ENCODE measurements at places on chromosomes 13 and 19.

GRCh38 chr19:3783660-3784584, 2.3 kb downstream of the MATK start:
- peak; percentile 34 for DNase-seq

- DNase-seq: no peak
These were observed 93.2 kb upstream of the C1QTNF9B start for GRCh38 chr13:23990455-23990854.

- DNase-seq: no peak
These were observed 589.9 kb downstream of the PCDH9 start for GRCh38 chr13:66640231-66640630.

DNA sequence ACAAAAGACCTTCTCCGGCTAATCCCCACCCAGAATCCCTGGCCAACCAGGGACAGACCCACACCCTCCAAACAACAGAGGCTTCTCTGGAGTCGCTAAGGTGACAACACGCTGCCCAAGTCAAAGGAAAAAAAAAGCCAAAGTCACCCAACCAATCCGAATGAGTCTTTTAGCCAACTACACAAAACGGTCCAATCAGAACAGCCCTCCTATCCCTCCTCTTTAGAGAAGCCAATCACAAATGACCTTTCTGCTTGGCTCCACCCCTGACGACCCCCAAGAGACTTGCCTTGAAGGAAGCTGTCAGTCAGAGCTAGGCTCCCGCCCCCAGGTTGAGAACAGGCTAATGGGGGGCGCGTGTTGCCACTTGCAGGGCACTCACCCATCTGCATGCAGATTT, 6.6 kb upstream of the FBXW9 start:
- no peak for DNase-seq

GRCh38 chr19:17423429-17424208, 3.8 kb downstream of the MVB12A start:
- DNase-seq: no peak

- DNase-seq: no peak
These were observed 52.7 kb downstream of the TSC22D1 start for GRCh38 chr13:44523146-44524015.

DNA sequence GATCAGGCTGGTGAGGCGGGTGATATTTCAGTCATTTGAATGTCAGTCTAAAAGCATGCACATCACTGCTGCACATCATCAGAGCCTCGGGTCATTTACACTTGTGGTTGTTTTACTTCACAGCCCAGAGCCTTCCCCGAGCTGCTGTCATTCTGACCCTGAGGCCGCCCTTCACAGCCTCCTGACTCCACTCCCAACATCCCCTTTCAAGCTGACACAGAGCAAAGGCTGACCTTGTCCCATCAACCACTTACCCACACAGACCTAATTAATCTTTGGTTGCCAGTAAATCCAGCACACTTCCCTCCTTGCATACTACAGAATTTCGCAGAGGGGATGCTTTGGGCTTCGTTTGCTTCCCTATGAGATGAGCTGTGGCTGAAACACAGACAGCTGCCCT, 528.1 kb downstream of the DIAPH3 start:
- no peak for DNase-seq

GRCh38 chr13:110366733-110367132, 59.6 kb downstream of the COL4A2 start:
- DNase-seq: no peak

- DNase-seq: no peak
These were observed 31.9 kb downstream of the RFXAP start for GRCh38 chr13:36850790-36851438.

DNA sequence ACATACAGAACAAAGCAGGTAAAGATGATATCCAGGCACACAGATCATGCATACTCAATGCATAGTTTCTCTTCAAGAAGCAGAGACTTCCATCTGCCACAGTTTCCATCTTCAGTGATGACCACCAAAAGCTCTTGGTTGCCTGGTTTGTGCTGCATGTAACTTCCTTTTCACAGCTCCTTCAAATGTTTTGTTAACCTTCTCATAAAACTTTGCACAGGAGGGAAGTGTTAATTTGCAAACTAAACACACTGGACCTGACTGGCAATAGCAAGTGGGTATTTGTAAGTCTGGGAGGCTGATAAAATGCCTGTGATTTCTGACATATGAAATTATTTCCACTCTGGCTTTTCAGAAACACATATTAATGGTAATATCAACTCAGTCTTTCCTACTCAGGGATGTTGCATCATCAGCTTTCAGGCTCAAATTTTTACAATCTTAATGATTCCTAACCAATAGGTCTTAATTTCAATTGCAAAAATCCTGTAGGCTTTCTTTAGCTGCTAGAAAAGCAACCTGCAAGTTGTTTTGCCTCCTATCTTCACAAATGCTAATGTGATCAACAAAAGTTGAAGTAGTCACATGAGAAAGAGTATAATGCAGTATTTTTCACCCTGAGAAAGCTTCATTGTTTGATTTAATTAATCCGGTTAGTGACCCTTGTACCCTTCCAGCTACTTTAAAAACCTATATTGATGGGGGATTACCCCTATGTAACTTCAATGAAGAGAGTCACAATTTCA, 575.6 kb downstream of the DIAPH3 start:
- DNase-seq: no peak

GRCh38 chr19:6032381-6032780, 54.4 kb upstream of the RANBP3 start:
- no peak for DNase-seq

- DNase-seq: no peak
These were observed 539.2 kb upstream of the PCDH9 start for GRCh38 chr13:67769063-67769986.

- peak; percentile 59 for DNase-seq
These were observed 11.8 kb downstream of the PGLS start for GRCh38 chr19:17522988-17523872.

- no peak for DNase-seq
These were observed 98.0 kb downstream of the PRR20E start for GRCh38 chr13:57264965-57265364.

GRCh38 chr19:54646331-54646841, 16.1 kb downstream of the LILRB1 start:
- no peak for DNase-seq

DNA sequence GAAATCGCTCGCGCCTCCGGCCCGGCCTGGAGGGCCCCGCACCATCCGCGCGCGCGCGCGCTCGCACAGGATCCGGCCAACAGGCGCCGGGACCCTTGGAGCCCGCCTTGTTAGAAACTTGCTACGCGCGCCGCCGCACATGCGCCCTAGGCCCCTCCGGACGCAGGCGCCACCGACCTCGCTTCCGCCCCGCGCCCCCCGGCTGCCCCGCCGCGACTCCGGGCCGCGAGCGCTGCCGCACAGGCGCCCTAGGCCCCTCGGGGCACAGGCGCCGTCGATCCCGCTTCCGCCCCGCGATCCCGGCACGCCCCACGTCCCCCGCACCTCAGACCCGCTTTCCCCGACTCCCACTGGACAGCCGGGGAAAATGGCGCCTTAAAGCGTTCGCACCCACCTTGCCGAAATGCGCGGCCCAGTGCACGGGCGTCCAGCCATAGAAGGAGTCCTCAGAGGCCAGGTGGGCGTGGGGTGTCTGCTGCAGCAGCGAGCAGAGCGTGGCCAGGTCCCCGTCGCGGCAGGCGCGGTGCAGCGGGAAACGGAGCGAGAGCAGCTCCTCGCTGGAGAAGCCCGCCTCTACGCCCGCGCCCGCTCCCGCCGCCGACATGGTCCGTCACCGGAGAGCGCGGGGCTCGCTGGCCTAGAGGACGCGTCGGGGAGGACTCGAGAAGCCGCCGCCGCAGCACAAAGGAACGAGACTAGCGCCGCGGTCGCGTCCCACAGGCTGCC, 375 bp downstream of the ANKRD10 start:
- DNase-seq: peak; percentile 80

DNA sequence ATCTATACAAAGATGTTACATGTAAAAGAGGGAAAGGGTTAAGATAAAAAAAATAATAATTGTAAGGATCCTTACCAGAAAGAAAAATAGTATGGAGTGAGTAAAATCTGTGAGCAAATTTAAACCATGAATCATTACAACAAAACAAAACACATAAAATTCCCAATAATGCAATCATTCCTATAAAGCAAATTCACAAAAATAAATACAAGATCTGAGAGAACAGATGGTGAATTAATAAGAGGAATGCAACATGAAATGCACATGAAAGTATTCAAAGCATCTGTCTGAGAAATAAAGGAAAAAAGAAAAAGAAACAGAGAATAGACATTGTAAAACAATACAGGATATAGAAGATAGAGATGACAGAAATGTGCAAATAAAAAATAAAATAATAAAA, 681.5 kb upstream of the KLHL1 start:
- DNase-seq: no peak

- no peak for DNase-seq
These were observed 4.1 kb downstream of the C1QTNF9 start for GRCh38 chr13:24313439-24313838.

GRCh38 chr19:8208119-8208921, 850 bp upstream of the CERS4 start:
- DNase-seq: no peak

GRCh38 chr19:695352-695949, at the start of gene PRSS57:
Gene PRSS57, minus strand, starts transcription at chr19:695452. Its CDS starts 22 bp downstream, at chr19:695430.
- no peak for DNase-seq

- no peak for DNase-seq
These were observed 15.5 kb downstream of the KLF2 start for GRCh38 chr19:16340092-16340491.

- DNase-seq: peak; percentile 68
These were observed 40.3 kb downstream of the DEDD2 start for GRCh38 chr19:42176990-42177685.

GRCh38 chr13:30714629-30715371, 20.5 kb upstream of the ALOX5AP start:
- DNase-seq: no peak

DNA sequence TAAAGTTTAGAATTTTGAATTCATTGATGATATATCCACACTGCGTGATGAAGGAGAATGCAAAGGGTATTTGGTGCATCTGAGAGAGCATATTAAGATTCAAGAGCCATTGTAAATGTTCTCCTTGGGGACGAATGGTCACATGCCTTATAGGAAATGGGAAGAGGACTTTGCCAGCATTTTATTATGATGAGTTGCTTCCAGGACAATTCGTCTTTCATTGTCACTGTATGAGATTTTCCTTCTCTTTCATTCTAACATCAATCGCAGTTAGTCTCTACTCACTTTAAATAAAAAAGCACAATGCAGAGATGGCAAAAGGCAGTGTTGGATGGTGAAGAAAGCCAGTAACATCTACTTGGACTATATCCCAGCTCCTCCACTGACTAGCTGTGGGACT, 21.4 kb downstream of the WDFY2 start:
- DNase-seq: no peak

DNA sequence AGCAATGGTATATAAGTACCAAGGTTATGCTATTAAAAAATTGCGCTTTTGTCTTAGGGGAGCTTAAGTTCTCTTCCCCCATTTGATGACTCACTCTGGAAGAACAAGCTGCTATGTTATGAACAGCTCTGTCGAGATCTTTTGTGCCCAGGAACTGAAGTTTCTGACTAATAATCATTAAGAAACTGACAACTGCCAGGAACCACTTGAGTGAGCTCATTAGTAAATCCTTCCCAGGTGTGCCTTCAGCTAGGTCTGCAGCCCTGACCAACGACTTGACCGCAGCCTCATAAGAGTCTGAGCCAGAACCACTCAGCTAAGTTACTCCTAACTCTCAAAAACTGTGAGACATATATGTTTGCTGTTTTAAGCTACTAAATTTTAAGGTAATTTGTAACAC, 147.8 kb downstream of the SLITRK6 start:
- DNase-seq: no peak

DNA sequence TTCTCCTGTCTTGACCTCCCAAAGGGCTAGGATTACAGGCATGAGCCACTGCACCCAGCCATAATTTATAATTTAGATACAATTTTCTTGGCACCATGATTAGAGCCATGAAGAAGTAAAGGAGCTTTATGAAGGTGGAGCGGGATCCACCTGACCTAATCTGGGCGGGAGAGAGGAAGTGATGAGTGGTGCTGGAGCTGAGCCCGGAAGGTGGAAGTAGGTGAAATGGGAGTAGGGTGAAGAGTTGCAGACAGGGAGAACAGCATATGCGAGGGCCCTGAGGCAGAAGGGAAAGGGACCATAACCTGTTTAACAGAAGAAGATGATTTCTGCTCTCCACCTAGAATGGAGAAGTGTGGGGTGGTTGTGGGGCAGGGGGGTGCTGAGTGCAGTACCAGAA, 4.2 kb downstream of the BLOC1S3 start:
- DNase-seq: no peak
